Activated T-cell treated with anti-CD3 and anti-CD28 coated beads for 48 hours (primary cell): ENCODE measurements at places on chromosomes 12 and 14.

GRCh38 chr14:74478996-74479635 lies 14.0 kb downstream of the NPC2 start:
- no peak for DNase-seq

- DNase-seq, result no peak
Measured at GRCh38 chr14:69891422-69891821, 12.2 kb downstream of the SMOC1 start.

- no peak for DNase-seq
Measured at GRCh38 chr12:2179953-2180736, 127.4 kb downstream of the CACNA1C start.

DNA sequence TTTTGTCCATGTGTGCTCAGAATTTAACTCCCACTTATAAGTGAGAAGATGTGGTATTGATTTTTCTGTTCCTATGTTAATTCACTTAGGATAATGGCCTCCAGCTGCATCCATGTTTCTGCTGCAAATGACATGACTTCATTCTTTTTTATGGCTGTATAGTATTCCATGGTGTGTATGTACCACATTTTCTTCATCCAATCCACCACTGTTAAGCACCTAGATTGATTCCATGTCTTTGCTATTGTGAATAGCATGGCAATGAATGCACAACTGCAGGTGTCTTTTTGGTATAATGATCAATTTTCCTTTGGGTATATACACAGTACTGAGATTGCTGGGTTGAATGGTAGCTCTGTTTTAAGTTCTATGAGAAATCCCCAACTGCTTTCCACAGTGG lies 657.7 kb downstream of the ETNK1 start:
- no peak for DNase-seq

- no peak for DNase-seq
Measured at GRCh38 chr12:45010059-45010458, 40.8 kb downstream of the DBX2 start.

GRCh38 chr12:104750061-104750460 lies 208.0 kb downstream of the SLC41A2 start:
- no peak for DNase-seq
